ENCODE measurements at places on chromosomes 7 and 10.

DNA sequence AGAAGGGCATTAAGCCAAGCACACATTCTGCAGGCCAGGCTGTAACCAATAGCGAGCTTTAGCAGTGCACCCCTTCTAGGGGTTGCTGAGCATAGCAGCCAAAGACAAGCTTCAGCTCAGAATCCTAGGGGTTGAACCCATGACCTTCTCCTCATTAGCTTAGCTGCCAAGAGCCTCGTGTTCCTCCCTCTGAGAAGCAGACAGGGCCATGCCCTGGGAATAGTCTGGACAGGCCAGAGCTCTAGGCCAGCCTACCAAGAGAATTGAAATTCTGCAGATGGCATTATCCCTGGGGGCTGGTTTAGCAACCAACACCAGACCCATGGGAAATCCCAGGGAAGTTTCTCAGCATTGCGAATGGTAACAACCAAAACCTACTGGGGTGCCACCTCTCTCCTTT lies 77.2 kb downstream of the PLXNA4 start:
- no peak for DNase-seq

GRCh38 chr7:30556840-30557239 lies 37.8 kb upstream of the GARS1 start:
- no peak for DNase-seq

DNA sequence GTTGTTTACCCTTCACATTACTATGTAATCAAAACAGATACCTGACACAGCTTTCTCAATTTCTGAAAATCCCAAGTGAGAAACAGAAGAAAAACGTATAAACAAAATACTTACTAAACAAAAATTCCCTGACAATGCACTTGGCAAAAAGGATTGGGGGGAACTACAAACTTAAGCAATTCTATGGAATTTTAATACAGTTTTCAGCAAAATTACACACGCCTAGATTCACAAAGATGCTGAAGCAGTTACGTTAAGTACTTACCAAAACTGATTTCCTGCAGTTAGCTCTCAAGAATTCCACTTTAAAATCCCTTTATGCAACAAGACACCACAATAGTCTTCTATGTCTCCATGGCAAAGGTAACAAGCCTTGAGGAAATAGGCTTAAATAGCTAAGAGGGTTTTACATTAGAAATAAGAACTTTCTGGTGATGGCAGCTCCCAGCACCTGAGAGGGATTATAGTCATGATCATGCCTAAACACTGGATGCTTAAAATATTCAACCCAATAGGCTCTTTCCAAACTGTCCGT lies 10.8 kb downstream of the TOMM7 start:
- DNase-seq = no peak

DNA sequence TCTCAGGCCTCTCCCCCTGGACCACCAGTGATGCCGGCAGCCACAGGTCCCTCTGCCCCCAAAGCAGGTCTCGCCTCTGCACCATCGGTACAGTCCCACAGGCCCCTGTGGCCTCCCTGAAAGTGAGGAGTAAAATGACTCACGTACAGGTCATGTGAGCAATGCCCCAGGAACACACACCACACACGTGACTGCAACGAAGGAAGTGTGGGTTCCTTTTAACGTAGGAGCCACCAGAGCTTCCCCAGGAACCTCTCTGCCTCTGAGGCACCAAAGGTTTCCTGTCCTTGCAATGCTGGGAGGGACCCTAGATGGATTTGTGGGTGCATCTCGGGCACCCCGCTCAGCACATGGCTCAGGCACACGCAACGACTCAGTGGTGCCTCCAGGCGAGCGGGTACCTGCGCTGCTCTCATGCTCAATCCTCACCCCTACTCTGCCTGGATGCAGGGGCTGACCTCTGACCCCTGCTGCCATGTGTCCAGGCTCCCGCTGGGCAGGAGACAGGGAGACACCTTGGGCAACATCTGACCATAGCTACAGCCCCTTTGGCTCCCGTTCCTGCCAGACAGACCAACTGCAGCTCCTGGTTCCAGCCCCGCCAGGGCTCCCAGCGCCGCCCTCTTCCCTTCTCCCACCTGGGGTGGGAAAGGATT lies 120.7 kb downstream of the PRKAG2 start:
- peak; percentile 43 for DNase-seq

DNA sequence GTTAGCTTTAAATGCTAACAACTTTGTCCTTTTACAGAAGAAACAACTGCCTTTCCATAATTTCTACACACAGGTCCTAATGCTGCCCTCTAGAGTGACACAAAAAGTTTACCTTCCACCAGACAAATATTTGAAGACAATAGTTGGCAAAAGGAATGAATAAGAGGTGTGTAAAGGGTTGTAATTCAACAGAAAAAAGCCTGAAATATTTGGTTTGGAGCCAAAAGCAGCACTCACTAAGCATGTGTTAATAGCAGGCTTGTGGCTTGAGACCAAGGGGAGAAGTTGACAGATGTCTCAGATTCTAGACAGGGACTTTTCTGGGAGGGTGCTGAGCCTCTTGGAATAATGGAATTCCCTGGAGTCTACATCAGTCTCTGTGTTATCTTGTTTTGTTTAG lies 156.2 kb upstream of the GALNT17 start:
- DNase-seq = no peak

- no peak for DNase-seq
These were observed 12.7 kb downstream of the ZNF438 start for GRCh38 chr10:31018962-31019361.

DNA sequence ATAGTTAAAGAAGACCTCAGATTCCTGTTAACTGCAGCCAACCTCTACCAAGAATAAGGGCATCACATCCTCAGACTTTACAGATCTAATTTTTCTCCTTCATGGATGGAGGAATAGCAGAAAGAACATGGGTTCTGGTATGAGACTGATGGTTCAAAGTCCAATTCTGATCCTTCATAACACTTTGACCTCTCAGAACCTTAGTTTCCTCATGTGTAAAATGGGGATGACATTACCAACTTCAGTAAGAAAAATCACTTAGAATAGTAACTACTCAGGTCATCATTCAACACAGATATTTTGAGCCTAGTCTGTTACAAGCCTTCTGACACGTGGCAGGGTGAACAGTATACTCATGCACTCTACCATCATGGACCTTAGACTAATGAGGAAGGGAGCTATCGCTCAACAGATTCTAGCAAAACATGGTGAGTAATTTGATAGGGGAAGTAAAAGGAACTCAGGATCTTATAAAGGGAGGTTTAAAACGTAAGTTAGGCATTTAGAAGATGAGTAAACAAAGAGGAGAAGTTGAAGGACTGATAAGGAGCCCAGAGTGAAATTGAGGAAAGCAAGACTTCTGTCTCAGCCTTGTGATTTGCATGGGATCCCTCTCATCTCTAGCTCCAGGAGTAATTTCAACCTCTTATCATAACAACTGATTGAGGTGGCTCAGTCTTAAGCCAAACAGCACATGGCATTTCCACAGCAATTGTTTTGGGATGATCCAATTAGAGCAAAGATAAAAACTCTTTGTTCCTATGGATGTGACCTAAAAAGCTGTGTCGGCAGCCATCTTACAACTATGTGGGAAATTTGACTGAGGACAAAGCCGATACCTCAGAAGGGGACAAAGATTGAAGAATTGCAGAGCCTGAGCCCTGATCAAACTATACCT lies 69.2 kb upstream of the TCF7L2 start:
- no peak for DNase-seq

DNA sequence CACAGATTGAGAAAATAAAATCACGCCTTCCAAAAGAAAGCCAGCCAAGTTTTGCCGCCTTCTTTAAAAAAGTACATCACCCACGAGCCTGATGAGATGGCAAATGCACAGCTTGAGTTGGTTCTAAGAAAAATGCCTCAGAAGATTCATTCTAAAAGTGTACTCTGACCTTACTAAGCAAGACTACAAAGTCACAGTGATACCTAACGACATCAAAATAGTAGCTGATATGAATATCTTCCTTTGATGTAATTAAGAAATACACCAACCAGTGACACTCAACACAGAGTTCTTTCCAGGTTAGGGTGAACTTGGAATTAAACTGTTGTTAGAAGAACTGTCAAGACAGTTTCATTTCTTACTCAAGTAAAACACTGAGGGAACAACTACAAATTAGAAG lies 78.0 kb upstream of the AMPH start:
- DNase-seq = no peak

DNA sequence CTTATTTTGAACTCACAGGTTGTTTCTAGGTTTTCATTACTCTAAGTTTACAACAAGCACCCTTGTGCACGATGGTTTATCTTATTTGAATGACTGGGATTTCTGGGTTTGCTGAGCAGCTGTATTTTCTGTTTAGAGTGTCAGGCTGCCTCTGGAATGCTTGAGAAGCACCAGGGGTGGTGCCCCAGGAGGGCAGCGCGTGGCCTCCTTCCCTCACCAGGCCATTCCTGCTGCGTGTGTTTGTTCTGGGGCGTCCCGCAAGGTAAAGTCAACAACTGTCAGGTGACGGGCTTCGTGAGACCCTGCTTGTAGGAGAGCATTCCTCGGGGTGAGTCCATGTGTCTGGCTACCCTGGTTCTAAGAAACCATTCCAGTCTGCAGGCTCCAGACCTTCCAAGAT lies 54.9 kb downstream of the FAM171A1 start:
- no peak for DNase-seq

DNA sequence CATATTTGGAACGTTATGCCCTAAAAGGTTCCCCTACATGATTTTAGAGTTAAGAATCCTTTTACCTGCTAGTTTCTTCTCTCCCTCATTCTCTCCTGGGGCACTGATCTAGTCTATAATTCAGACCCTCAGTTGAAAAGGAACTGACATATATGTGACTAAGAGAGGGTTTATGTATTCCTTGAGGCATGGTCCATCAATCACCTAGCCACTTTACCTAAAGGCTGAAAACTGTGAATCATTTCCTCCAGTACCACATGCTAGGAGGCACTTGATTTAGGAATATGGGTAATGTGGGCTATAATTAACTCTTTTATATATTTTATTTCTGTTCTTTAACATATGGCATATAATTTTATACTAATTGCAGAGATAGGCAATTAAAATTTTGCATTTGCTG lies 303.5 kb downstream of the BBS9 start:
- DNase-seq = no peak

GRCh38 chr7:138233189-138233588 lies 156.9 kb downstream of the AKR1D1 start:
- DNase-seq = no peak

GRCh38 chr7:34165927-34166550 lies 260.7 kb downstream of the BMPER start:
- no peak for DNase-seq

- DNase-seq = no peak
These were observed 3.5 kb upstream of the HBP1 start for GRCh38 chr7:107165341-107165740.

GRCh38 chr10:14660831-14661230 lies 113.9 kb downstream of the FAM107B start:
- DNase-seq = no peak

DNA sequence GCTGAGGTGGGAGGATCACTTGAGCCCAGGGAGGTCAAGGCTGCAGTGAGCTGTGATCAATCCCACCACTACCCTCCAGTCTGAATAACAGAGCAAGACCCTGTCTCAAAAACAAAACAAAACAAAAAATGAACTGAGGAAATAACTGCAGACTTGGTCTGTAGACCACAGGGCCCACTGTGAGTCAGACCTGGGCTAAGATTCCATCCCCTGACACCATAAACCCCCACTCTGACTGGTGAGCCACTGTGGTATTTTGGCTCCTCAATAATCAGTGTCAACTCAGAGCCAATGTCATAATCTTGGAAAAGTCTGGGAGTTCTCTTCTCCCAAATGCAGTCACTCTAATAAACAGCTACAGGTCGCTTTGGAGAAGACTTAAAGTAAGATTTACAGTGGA lies 24.0 kb upstream of the ERCC6 start:
- no peak for DNase-seq

DNA sequence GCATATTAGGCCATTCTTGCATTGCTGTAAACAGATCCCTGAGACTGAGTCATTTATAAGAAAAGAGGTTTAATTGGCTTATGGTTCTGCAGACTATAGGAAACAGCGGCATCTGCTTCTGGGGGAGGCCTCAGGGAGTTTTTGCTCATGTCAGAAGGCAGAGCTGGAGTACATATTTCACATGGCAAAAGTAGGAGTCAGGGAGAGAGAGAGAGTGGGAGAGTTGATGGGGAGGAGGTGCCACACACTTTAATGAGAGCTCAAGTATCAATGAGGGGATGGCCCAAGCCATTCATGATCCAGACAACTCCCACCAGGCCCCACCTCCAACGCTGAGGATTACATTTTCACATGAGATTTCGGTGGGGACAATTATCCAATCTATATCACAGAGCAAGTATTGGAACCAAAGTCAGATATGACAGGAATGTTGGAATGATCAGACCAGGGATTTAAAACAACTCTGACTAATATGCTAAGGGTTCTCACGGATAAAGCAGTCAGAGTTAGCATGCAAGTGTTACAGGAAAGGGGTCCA lies 795.3 kb upstream of the CELF2 start:
- no peak for DNase-seq

- no peak for DNase-seq
These were observed 203.7 kb downstream of the CYP26A1 start for GRCh38 chr10:93277360-93277759.

DNA sequence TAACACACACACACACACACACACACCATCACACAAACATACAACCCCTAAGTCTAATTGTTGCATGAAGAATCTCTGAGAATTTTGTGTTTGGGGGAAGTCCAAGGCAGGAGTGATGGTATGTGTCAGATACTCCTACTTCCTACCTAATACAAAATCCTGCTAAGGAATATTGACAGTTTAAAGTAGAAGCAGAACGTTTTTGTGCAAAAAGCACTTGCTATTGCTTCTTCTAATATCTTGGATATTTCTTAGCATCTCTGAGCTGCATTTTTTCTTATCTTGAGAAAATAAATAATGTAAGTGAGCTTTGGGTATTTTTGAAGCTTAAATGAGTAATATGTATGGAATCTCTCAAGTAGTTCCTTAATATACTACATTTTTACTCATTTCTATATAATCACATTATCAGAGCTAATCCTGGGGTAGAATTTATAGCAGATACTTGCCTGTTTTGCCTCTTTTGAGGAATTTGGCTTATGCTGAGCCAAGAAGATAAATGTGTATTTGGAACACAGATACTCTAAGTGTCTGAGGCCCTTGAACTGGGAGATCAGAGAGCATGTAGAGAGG lies 212.3 kb downstream of the DKK1 start:
- DNase-seq = no peak

- no peak for DNase-seq
These were observed 641.6 kb downstream of the SH2D4B start for GRCh38 chr10:81179324-81179723.

- no peak for DNase-seq
These were observed 551.7 kb downstream of the GRM8 start for GRCh38 chr7:126700807-126701604.

DNA sequence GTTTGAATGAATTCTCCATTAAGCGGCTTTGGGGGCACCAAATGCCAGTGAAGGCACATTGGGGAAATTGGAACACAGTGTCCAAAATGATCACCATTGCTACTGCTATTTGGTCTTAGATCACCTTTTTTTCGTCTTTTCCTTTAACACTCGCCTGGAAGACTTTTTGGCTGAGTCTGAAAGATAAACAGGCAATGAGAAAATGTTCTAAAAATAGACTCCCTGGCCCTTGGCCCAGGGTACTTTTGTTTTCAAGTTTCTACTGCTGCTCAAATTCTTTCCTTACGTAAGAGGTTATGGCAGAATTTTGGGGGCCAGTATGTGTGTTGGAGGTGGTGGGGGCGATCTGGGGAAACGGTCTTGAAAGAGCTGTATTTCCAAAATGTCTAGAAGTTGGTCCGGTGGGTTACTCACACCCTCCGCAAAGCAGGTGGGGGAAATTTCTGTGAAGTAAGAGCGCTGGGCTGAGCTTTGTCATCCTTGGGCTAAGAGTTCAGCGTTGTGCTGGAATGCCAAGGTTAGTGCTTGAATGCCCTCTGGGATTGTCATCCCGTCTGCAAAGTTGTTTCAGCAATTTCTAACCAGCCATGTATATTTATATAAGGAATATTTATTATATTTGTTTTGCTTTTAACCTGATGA lies 1.3 kb upstream of the ITPRIP start:
- no peak for DNase-seq

All from activated T-helper 1 cell treated with anti-CD3 and anti-CD28 coated beads, Interleukin-2, amount 50 U/mL, for 16 hours (primary cell).